Activated naive CD4-positive, alpha-beta T cell (primary cell): ENCODE measurements at places on chromosomes 16 and 17.

DNA sequence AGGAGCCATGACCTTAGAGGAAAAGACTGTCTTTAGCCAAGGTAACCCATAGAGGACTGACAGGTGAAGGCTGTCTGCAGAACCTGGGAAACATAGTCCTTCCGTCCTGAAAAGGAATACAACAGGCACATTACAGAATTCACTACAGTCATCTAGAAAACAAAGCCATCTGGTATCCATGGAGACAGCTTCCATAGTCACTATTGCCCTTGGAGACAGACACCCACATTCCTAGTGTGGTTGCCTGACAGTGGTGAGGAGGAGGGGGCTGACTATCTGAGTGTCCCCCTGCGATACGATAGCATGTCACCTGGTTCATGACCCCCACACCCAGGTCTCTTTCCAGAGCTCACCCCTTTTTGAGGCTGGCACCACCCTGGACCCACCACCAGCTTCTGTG is 254.7 kb downstream of the CDH13 start:
- no peak for DNase-seq

DNA sequence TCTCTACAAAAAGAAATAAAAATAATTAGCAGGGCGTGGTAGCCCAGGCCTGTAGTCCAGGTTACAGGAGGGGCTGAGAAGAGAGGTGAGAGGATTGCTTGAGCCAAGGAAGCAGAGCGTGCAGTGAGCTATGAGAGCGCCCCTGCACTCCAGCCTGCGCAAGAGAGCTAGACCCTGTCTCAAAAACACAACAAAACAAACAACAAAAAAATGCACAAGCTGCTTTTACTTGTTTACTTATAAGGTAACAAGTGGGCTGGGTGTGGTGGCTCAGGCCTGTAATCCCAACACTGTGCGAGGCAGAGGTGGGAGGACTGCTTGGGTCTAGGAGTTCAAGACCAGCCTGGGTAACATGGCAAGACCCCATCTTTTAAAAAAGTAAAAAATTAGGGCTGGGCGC is 1.7 kb downstream of the CYTH1 start:
- DNase-seq, result no peak

- DNase-seq, result no peak
Observed at GRCh38 chr17:38442548-38442947, 14.3 kb downstream of the ARHGAP23 start.

DNA sequence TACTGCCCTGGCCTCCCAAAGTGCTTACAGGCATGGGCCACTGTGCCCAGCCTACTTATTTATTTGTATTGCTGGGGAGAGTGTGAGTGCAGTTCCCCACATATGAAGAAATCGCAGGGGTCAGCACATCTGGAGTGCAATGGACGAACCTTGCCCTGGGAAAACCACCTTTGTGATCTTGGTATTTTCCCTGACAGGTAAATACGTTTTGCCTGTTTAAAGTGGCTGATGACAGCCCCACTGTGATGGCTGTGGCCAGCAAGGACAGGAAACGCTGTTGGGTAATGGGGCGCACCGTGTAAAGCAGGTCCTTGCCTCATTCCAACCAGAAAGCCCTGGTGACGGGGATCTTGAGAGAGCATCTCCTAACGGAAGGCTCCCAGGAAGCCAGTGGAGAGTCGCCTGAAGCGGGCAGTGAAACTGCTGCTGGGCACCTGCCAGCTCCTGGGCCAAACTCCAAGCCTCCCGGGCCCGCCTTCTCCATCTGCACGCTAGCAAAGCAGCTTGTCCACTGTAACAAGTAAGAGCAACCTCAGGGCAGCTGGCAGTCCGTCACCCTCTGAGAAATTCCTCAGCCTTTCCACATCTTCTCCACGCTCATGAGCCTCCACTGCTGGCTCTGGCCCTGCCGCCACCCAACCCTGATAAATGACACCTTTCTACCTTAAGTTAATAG is 17.5 kb downstream of the EMC8 start:
- DNase-seq, result no peak
